Cerebellar nuclear complex (tissue), 1 donor: ENCODE measurements at places on chromosomes 13 and 19.

- no peak for DNase-seq
These were observed 54.5 kb downstream of the KL start for GRCh38 chr13:33070713-33071112.

DNA sequence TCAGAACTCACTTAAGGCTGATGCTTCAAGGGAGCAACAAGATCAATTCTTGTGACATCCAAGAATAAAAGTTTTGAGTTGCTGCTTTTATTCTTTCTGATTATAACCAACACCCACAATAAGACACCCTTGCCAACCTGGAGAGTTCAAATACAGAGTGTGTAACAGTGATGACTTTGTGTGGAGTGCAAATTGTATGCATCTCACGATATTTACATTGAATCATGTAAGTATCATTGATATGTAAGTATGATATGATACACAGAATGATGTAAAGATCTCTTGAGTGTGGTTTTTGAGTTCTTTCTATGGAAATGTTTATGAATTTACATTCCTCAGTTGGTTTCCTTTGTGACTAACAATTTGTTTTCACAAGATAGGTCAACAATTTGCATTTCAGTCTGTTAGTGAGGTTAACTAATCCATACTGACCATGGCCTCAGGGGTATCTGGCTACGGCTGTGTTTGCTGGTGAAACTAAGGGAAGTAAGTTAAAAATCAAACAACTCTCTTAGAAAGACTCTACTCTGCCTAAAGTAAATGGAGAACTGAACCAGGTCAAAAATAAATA is 12.4 kb downstream of the LHFPL6 start:
- no peak for DNase-seq

GRCh38 chr19:35340431-35340830 is 7.3 kb upstream of the FFAR1 start:
- no peak for DNase-seq

DNA sequence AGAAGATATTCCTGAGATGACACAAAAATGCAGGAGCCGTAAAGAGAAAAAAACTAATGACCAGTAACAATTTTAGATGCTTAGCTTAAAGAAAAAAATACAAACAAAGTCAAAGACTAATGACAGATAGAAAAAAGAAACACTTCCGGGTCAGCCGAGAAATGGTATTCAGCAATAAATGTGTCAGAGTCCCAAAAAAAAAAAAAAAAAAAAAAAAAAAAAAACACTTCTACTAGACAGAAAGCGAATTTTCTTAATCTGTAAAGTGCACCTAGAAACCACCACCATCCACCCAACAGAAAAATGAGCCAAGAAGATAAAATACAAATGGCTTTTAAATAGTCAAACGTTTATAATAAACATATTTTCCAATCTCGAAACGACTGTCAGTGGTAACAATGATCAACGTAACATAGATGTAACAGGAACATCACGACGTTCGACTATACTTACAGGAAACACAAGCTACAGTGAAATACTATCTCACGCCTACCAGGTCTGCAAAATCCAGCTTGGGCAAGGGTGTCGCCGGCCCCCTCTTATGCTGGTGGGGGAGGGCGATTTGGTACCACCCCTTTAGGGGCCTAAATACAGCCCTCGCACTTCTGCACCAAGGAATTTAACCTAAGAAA is 10.6 kb downstream of the ABHD17A start:
- no peak for DNase-seq

DNA sequence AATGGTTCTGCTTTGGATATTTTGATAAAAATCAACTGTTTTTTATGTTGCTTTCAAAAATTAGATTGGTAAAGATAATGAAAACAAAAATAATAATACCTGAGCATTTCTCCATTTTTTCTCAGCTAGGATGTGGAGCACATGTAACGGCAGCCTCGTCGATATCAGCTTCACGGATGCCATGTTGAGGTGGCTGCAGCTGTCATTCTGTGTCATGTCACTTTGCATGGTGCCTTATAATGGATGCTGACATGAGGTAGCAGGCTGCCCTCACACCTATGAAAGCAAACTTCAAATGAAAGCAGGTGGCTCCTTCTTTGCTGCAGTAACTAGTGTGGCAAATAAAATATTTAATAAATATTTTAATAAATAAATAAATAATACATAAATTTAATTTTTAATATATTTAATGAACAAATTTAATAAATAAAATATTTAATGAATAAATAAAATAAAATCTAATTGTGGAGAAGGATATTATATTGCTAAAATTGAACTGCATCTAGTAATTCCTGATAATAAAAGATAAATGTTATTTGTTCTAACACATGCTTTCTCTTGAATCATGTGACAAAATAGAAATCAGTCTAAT is 955.7 kb upstream of the SLC10A2 start:
- no peak for DNase-seq

DNA sequence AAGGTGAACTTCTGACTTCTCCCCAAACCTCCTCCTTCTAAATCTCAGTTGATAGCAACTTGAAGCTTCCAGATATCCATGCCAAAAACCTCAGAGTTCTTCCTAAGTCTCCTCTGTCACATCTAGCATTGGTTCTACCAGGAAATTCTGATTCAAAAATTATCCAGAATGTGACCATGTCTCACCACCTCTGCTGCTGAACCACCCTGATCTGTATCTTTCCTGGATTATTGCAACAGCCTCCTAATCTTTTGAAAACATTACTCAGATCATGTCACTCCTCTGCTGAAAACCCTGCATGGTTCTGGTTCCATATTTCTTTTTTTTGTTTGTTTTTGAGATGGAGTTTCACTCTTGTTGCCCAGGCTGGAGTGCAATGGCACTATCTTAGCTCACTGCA is 78.7 kb upstream of the TNFSF11 start:
- no peak for DNase-seq
